ENCODE measurements at places on chromosomes 6 and 20. TPM values are rescaled to one million over a fixed set of nuclear protein-coding genes. Genes with fewer than 3 reads are reported as not detected.

GJA1 gene
- polyA plus RNA-seq = not detected

PACRG gene
- polyA plus RNA-seq = 1.5 TPM

ADGRB3 gene
- polyA plus RNA-seq = not detected

POM121L2 gene
- polyA plus RNA-seq = not detected

LAMA4 gene
- not detected for polyA plus RNA-seq

HLA-F gene
- polyA plus RNA-seq = 379 TPM

Data from CD4-positive, alpha-beta memory T cell (primary cell).